CD4-positive, alpha-beta T cell (primary cell): ENCODE measurements at places on chromosomes 6 and 20.
A peak's percentile ranks its signal among the peaks of the same experiment; 100 is the strongest.

DNA sequence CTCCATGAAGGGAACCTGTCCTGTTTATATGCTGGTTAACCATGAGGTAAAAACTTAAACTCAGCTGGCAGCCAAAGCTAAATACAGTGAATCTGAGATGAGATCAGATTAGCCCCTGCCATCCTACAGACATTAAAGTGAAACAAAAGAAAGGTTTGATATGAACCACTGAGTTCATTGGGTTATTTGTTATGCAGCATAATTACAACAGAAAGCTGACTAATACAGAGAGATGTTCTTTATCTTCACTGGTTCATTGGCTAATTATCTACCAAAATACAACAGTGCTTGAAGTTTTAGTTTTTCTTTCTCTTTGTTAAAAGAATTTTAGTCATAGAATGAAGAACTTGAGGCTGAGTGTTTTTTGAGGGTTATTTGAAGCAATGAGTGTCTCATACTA is 307.6 kb upstream of the FERMT1 start:
- no peak for DNase-seq

DNA sequence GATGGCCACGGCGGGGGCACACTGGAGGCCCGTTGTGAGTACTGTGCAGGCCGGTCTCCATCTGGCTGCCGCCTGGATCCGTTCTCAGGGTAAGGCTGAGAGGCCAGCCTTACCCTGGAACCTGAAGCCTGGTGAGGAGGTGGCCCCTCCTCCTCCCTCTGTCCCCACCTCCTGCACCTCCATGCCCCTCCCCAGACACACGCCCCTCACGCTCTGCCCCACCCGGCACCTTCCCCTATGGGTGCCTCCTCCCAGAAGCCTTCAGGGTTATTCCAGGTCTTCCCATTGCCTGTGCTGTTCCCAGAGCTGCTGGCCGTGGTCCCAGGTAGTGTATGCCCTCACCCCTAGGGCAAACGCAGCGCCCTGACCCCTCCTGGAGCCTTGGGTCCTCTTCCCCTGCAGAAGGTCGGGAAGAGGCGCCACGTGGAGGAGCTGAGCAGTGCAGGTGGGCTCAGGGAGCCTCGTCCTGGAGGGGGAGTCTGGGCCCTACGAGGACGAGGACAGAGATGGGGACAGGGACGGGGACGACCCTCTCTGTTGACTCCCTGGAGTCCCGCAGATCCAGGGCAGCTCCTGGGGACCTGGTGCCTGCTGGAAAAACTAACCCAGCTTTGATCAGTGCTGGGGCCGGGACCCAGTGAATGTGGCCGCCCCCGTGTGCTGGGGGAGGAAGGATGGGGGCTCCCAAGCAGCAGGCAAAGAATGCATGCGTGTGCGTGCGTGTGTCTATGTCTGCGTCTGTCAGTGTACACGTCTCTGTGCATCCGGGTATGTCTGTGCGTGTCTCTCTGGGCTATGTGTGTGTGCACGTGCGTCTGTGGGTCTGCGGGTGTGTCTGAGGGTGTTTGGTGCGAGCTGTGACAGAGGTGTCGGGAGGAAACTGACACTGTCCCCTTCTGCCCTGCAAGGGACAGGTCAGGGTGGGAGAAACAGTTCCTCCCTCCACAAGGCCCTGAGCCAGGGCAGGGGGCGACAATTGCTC is 8.2 kb upstream of the HRH3 start:
- no peak for DNase-seq

DNA sequence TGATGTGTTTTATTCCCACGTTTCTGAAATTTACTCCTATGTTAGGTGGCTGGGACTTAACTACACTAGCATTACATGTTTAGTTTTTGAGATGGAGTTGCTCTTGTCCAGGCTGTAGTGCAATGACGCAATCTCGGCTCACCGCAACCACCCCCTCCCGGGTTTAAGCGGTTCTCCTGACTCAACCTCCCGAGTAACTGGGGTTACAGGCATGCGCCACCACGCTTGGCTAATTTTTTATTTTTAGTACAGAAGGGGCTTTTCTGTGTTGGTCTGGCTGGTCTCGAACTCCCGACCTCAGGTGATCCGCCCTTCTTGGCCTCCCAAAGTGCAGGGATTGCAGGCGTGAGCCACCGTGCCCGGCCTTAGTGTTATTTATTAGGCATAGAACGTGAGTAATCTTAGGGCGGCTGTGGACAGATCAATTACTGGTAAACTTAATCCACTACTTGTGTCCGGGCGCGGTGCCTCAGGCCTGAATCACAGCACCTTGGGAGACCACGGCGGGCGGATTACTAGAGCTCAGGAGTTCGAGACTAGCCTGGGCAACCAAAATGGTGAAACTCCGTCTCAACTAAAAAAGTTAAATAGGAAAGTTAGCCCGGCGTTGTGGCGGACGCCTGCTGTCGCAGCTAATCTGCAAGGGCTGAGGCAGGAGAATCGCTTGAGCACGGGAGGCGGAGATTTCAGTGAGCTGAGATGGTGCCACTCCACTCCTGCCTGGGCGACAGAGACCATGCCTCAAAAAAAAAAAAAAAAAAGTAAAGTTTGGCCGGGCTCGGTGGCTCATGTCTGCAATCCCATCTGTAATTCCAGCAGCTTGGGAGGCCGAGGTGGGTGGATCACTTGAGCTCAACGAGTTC is 123.7 kb upstream of the BTN3A2 start:
- DNase-seq = peak; percentile 54

- no peak for DNase-seq
These were observed 164.3 kb downstream of the TSHZ2 start for GRCh38 chr20:53136473-53136872.

DNA sequence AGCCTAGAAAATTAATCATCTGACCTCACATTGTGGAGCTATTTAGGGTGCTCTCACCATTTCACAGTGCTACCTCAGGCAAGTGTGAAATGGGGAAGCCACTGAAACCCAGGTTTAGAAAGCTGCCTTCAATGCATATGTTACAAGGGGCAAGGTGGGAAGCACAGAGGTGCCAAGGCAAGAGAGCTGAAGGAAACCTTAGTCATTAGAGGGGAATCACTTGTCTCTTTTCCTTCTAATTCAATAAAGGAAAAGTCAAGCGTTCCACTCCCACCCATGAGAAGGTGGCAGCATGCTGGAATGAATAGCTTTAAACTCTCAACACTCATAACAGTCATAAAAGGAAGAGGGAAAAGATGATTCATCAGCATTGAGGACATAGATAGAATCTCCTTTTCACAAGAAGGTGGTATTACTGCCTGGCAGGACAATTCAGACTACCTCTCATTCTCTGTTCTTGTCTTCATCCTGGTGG is 251.9 kb upstream of the IRAK1BP1 start:
- DNase-seq = no peak

DNA sequence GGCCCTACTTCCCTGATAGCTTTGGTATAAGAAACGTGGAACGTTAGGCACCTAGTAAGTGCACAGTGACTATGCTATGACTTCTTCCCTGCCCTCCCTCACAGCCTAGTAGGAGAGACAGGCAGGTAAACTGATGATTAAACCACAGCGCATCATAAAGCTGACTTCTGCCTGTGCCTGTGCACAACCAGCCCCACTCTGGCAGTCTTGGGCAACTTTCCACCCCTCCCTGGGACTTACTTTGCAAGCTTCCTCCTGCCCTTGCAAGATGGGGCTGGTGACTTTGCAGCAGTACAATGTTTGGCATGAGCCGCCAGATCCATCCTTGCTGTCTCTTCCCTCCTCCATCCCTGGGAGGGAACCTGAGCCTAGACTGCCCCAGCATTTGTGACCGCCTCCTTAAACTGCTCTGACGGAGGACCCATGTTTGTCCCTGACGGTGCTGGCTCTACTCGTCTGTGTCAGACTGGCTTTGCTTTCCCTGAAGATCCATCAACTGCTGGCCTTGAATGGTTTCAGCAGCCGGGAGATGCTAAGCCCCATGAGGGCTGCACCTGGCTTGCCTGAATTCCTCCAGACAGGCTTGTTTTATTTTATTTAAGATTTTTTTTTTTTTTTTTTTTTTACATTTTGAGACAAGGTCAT is 36.1 kb downstream of the EFCAB8 start:
- no peak for DNase-seq
